Activated naive CD4-positive, alpha-beta T cell treated with anti-CD3 and anti-CD28 coated beads, Interleukin-2, amount 10 ng/mL, durations not matched to agents 7 days and 5 days (primary cell): ENCODE measurements at places on chromosomes 12 and 14.

DNA sequence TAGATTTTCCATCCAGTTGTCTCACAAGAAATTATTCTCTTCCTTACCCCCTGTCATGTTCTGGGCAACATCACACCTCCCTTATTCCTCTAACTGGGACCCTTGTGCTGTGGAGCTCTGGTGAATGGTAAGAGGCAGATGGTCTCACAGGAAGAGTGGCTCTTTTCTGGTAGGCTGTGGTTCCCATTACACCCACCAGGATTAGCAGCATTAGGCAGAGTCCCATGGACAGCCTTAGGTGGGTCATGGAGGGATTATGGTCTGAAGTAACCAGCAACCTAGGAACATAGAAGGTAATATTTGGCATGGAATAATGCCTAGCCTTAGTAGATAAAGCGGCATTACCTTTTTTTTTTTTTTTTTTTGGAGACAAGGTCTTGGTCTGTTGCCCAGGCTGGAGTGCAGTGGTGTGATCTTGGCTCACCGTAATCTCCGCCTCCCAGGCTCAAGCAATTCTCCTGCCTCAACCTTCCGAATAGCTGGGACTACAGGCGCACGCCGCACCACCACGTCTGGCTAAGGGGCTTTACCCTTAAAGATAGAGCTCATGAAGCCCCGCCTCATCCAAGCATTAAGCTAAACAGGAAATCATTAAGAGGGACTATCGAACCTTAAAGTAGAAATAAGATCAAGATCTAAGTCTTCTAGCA lies 4.0 kb downstream of the C14orf119 start:
- peaks cover 27% of the 10 kb centered on the region for H3K36me3 ChIP-seq
- H3K4me1 ChIP-seq, result peaks cover 15% of the 10 kb centered on the region
- peaks cover 17% of the 10 kb centered on the region for H3K27me3 ChIP-seq
- DNase-seq, result no peak
- no peak overlapping the region for H3K4me3 ChIP-seq

- H3K27ac ChIP-seq, result no peak overlapping the region
- H3K27me3 ChIP-seq, result peaks cover 8% of the 10 kb centered on the region
- H3K36me3 ChIP-seq, result no peaks in the 10 kb centered on the region
- peaks cover 5% of the 10 kb centered on the region for H3K4me1 ChIP-seq
These were observed 20.9 kb downstream of the RASAL1 start for GRCh38 chr12:113114447-113115178.

- no peak overlapping the region for H3K4me3 ChIP-seq
- no peaks in the 10 kb centered on the region for H3K27me3 ChIP-seq
These were observed 33.7 kb downstream of the GALNT4 start for GRCh38 chr12:89490922-89491321.

GRCh38 chr14:68772761-68773381 lies 20.0 kb downstream of the ZFP36L1 start:
- peak; percentile 14 for DNase-seq
- peaks cover 4% of the 10 kb centered on the region for H3K27me3 ChIP-seq
- H3K4me3 ChIP-seq, result no peak overlapping the region
- H3K27ac ChIP-seq, result peak overlapping the region; percentile 75

- H3K4me3 ChIP-seq, result peak overlapping the region; percentile 94
- H3K27ac ChIP-seq, result peak overlapping the region; percentile 90
- H3K36me3 ChIP-seq, result peaks cover 4% of the 10 kb centered on the region
- DNase-seq, result peak; percentile 46
These were observed 412 bp upstream of the TEP1 start for GRCh38 chr14:20413744-20414082.

- H3K27ac ChIP-seq, result no peak overlapping the region
- H3K27me3 ChIP-seq, result peaks cover 4% of the 10 kb centered on the region
- H3K36me3 ChIP-seq, result no peaks in the 10 kb centered on the region
- H3K4me3 ChIP-seq, result no peak overlapping the region
- no peaks in the 10 kb centered on the region for H3K4me1 ChIP-seq
These were observed 186.7 kb upstream of the VASH1 start for GRCh38 chr14:76574416-76575095.

DNA sequence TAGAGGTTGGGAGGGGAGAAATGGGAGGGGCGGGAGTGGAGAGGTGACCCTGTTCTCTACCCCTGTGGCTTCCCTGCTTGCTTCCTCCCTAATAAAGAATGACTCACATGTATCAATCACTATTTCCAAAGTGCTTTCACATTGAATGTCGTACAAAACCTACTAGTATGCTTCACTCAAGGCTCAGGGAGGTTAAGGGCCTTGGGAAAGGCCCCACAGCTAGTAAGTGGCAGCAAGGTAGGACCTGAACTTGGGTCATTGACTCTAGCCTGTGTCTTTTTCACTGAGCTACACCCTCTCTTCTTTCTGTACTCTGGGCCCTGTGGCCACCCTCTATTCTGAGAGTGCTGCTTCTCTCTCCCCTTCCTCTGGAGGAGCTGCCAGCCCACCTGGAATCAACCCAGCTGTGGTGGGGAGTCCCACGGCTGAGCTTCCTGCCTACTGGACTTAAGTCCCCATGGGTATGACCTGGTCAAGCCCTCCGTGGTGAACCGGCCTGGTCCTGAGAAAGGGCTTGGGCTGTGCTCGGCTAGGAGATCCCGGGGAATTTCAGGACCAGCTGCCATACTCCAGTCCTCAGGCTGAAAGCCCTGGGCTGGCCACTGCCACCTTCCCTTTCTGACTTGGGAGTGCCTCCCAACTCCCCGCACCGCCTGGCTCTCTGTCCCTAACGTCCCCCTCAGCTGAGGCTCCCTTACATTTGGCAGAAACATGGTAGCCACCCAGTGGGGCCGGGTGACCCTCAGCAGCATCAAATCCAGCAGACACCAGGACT lies 13.0 kb downstream of the SLC48A1 start:
- no peak overlapping the region for H3K4me3 ChIP-seq
- DNase-seq, result no peak
- peak overlapping the region; percentile 28 for H3K27ac ChIP-seq
- H3K27me3 ChIP-seq, result no peaks in the 10 kb centered on the region
- H3K4me1 ChIP-seq, result peaks cover 11% of the 10 kb centered on the region

DNA sequence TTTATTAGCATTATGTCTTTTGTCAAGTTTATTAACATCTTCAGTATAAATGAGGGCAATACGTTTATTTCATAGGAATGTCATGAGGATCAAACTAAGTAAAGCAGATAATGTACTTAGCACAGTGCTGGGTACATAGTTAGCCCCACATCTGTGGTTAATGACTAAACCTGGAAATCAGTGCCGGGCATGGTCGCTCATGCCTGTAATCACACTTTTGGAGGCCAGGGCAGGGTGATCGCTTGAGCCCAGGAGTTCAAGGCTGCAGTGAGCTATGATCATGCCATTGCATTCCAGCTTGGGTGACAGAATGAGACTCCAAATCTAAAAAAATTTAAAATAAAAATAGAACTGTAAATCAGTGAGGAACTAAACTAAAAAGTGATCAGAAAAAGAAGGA lies 44.8 kb upstream of the GUCY2C start:
- H3K36me3 ChIP-seq, result peaks cover 6% of the 10 kb centered on the region
- DNase-seq, result no peak
- H3K4me1 ChIP-seq, result no peaks in the 10 kb centered on the region
- H3K27ac ChIP-seq, result no peak overlapping the region

GRCh38 chr12:41336041-41336549 lies 148.0 kb downstream of the PDZRN4 start:
- no peak overlapping the region for H3K4me3 ChIP-seq
- no peak overlapping the region for H3K27ac ChIP-seq
